GM23248 (cell line): ENCODE measurements at places on chromosomes 4 and X. TPM values are rescaled to one million over a fixed set of nuclear protein-coding genes. Genes with fewer than 3 reads are reported as not detected.

DNA sequence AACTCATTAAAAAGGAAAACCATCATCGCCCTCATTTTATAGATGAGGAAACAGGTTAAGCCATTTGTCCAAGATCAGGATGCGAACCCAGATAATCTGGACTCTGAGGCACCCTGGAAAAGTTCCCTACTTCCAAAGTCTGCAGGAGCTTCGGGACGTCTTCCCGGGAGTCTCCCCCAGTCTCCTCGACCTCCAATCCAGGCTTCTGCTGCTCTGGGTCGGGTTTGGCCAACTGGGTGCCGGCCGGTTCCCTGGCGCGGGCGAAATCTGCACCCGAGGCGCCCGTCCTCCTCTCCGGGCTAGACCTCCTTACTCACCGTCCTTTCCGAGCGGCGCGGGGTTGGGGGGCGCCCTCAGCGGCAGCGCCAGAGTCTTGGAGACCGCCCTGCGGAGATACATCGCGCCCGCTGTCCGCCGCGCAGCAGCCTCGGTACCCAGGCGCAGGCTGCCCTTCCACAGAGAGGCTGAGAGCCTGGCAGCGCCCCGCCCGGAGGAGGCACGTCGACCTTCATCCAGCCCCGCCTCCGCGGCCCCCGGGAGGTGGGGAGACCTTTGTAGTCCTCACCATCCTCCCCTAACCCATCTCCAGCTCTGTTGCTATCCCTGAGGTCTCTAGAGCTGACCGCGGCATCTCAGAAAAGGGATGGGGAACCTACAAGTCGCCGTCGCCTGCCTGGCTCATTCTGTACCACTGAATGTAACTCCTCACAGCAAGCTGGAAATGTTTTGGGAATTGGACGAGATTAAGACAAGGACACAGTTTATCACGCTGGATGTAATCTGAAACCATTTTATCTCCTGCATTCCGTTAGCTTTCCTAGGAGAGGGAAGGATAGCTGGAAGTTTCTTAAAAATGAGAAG, at the start of gene MGARP:
Gene MGARP, minus strand, starts transcription at position 466 of the 861 bp plus-strand sequence. Its CDS starts 67 bp downstream, at position 399.
- DNase-seq: no peak

- DNase-seq: no peak
Measured at GRCh38 chr4:65083076-65083475, 587.2 kb downstream of the EPHA5 start.

- DNase-seq: no peak
Measured at GRCh38 chr4:187826725-187827124, 168.8 kb upstream of the ZFP42 start.

- DNase-seq: no peak
Measured at GRCh38 chr4:128904821-128905220, 95.3 kb downstream of the JADE1 start.

- no peak for DNase-seq
Measured at GRCh38 chr4:117984366-117984680, 50.0 kb upstream of the NDST3 start.

GRCh38 chrX:9770319-9770718, 4.7 kb upstream of the GPR143 start:
- no peak for DNase-seq

GRCh38 chrX:56233100-56233499, 944 bp downstream of the KLF8 start:
- peak; percentile 46 for DNase-seq

Gene MAGEB17
- polyA plus RNA-seq: not detected in 2 replicates

Gene PDZD4
- not detected in 2 replicates for polyA plus RNA-seq

Gene UCHL1
- 306 and 322 TPM in 2 replicates for polyA plus RNA-seq

Gene GPR82
- 0.13 TPM in 1 of 2 replicates, not detected in the other for polyA plus RNA-seq
